ENCODE measurements at places on chromosomes 13 and 19.

DNA sequence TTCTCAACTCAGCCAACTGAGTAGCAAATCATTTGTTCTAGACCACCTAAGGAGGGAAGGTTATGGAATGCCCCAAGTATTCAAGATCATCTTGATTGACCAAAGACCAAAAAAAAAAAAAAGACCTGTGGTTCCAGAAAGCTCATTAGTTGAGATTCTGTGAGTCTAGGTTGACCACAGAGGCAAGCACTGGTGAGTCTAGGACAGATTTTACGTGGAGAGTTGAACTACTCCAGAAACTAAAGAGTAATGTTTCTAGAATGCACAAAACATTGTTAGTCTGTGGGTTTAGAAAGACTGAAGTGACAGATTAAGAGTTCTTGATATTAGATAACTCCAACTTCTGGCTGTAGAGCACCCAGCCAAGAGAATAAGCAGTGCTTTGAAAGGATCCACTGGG, 4.0 kb upstream of the CYTH2 start:
- no peak for DNase-seq

DNA sequence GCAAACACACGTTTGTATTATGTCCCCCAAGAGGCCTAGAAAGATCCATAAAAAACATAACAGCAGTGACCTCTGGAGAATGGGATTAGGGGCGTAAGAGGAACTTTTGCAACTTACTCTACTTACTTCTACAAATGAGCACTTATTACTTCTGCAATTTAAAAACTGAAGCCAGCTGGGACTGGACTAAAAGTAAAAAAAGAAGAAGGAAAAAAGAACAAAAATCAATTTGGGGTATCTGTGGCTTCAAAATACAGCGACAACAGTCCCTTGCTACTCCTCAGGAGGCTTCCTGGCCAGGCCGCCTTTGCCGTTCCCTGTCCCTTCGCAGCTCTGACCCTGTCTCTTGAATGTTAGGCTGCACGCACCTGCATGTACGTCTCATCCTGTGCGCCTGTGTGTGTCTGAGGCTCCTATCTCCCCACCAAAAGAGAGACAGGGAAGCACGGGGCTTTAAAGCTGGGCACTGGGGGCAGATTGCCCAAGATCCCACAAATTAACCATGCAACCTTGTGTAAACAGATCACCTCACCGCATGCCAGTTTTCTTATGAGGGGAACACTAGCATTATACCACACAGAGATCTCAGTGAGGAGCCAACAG, 12.1 kb upstream of the FKRP start:
- no peak for DNase-seq

DNA sequence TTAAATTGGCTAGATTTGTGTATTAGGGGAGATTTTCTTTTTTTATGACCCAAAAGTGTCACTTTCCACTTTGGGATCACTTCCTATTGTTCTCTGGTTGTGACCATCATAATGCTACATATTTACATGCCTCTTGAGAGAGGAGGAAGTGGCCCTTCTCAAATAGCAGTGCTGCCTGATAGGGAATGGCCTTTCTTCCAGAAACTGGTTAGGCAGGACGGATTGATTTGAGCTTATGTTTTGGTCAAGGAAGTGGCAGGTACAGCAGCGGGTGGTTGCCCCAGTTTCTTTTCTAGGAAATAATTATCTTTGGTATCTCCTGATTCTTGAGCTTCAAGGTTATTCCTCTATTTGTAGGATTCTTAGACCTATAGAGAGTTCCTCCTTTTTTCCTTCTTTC, 21.9 kb upstream of the WTIP start:
- no peak for DNase-seq

GRCh38 chr13:46296115-46296822, 84.5 kb downstream of the LRRC63 start:
- DNase-seq = peak; percentile 97

- peak; percentile 39 for DNase-seq
Measured at GRCh38 chr13:109275852-109276251, 510.5 kb downstream of the IRS2 start.

DNA sequence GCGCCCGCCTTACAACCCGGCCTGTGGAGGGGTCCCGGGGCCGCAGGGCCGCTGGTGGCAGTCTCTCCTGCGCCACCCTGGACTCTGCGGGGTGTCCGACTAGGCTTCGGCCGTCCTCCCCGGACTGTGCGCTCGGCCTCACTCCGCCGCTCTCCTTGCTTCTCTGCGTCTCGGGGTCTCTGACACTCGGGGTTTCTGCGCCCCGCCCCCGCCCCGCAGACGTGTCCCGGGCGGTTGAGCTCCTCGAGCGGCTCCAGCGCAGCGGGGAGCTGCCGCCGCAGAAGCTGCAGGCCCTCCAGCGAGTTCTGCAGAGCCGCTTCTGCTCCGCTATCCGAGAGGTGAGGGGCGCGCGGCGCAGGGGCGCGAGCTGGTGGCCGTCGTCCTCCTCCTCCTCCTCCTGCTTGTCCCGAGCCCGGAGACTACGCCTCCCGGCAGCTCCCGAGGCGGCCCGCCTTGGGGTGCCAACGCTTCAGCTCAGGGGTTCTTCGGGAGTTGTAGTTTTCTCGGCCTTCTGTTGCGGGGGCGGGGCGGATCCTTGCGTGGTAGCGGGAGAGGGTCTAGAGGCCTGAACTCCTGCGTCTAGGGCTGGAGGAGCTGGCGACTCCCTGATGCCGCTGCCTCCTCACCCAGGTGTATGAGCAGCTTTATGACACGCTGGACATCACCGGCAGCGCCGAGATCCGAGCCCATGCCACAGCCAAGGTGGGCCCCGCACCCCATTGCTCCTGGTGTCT, 627 bp downstream of the LIN7B start:
- DNase-seq = peak; percentile 51

DNA sequence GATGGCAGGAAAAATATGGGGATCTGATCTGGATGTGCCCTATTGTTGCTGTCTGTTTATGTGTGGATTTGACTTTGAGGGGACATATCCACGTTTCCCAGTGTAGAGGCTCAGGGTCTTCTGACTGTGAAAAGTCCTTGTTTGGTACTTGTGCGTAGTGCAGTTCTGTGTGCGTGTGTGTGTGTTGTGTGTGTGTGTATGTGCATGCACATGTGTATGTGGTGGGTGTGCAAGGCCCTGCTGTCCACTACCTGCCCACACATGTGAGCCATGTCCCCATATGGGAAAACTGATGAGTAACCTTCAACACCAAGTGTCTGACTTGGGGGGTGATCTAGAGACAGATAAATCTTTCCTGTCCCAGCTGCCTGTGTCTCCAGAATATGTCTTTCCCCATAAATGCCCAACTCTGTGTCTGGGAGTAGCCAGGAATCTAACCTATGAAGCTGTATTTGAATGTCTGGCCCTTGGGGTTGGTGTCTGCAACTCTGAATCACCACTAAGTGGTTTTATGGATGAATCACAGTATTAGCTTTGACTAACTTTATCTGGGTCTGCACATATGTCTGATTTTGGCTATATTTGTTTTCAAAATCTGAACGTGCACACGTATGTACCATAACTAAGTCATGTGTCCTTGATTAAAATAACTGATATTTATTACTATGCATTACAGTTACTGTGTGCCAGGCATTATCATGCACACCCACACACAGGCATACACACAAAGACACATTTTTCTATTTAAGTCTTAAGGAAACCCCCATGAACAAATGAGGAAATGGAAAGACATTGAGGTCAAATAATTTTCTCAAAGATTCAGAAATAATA, 17.4 kb downstream of the KLK2 start:
- DNase-seq = no peak

DNA sequence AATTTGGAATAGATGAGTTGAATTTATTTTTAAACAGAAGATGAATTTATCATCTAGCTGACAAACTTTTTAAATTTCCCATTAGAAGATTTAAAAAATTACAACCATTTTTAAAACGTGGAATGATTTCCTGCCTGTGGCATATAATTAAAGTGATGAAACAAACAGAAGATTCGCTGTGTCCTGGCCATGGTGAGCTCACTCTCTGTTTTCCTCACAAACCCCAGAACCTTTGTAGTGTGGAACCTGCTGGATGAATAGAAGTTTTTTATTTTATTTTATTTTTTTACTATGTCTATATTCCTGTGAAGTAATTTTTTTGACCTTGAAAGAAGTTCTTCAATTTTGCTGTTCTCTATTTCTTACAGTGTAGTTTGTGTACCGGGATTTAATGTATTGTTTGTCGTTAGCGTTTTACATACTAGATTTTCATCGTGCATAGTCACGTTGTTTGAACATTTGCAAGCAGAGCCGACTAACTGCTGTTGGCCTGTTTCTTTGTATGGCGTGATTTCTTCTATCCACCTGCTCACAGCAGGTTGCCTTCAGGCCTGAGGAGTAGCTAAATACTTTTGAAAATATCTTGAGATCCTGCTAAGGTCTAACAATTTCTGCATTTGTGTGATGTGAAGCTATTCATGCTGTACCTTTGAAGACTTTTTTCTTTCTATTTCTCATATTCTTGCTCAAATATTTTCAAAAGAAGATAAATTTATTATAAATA, 149.2 kb downstream of the GGACT start:
- no peak for DNase-seq

DNA sequence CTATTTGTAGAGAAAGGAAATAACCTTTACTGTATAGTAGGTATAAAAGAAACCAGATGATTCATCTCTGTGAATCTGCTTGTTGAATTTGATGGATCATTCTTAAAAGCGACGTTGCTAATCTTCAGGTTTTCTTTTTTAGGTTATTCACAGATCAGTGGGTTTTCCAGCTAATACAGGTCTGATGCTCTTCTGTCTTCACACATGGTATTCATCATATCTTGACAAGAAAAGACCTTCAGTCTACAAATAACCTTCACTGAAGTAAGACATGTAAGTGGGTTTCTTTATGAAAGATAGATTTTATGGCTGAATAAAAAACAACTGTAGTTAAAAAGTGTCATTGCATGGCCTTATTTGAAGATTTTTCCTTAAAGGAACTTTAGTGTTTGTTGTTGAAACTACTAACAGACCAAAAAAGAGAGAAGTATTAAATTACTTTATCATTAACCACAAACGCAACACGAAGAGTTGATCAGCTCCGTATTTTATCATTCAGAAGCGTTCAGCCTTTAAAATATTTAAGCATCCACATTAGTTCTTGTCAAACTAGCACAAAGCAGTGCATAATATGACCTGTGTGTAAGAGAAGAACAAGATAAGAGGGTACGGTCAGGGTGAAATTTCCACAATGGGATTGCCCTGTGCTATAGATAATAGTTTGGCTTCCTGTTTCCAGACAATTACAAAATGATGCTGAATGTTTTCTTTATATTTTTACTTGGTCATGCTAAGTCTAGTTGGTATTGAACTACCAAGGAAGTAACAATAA, 299.5 kb downstream of the MZT1 start:
- no peak for DNase-seq

DNA sequence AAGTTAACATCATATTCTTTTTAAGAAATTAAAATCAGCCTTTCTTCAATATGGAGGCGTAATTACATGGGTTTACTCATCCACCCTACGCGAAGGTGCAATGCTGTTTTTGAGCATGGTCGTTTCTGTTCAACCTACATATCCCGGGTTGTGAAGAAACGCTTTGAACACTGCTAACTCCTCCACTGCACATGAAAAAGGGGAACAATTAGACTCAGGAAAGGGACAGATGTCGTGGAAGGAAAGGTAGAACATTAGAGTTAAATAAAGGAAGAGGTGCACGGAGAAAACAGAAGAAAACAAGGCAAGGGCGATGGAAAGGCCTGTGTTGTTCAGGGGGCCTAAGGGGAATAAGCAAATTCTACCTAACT, 4.1 kb downstream of the ZIC5 start:
- DNase-seq = no peak

- DNase-seq = no peak
Measured at GRCh38 chr19:23056516-23056915, 53.5 kb upstream of the ZNF728 start.

GRCh38 chr13:103996733-103997132, 930.5 kb upstream of the SLC10A2 start:
- DNase-seq = no peak

GRCh38 chr13:46377554-46377953, 9.5 kb downstream of the RUBCNL start:
- no peak for DNase-seq

DNA sequence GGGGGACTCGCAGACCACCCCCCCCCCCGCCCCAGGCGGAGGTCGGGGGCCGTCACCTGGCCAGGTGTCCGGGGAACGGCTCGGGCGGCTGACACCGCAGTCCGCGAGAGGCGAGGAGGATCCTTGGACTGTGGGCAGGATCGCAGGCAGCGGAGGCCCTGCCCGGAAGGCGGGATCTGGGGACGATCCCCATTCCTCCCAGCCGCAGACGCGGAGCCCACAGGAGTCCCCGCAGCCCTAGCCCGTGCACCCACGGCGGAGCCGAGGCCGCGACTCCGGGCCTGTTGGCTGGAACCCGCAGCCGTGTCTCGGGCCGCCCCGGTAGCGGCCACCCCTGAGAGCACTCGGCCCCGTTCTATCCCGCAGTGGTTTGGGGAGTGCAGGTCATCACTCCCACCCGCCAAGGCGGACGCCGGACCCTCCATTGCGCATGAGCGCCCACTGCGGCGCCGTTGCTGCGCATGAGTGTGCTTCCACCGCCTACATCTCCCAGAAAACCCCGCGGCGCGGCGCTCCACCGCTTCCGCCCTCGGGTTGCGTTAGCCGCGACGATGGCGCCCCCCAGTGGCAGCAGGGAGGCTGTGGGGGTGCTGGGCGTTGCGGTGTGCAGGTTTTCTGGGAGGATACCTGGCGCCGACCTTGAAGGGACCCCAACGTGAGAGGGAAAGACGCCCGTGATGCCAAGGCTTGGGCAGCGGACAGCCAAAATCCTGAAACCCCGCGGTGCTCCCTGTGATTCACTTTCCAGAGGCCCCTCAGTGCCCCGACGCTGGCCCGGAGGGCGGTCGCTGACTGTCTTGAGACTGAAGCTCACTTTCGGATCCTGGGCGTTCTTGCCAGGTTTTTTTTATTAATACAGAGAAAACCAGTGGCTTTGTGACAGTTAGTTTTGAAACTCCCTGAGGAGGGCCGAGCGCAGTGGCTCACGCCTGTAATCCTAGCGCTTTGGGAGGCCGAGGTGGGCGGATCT, 4.4 kb upstream of the ZNF329 start:
- DNase-seq = peak; percentile 91

DNA sequence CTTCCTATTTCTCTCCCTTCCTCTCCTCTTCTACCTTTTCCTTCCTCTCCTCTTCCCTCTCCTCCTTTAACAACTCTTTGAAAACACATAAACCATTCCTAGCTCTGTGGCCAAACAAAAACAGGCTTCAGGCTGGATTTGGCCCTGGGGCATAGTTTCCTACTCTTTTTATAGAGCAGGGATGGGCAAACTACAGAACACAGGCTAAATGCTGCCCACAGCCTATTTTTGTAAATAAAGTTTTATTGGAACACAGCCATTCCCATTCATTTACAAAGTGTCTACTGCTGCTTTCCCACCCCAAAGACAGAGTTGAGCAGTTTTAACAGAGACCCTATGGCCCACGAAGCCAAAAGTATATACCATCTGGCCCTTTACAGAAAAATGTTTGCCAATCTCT, 35.4 kb downstream of the LHFPL6 start:
- no peak for DNase-seq

- peak; percentile 44 for DNase-seq
Measured at GRCh38 chr19:56119582-56119978, 1.5 kb downstream of the ZNF787 start.

GRCh38 chr13:26225896-26226617, 3.9 kb upstream of the RNF6 start:
- no peak for DNase-seq

- no peak for DNase-seq
Measured at GRCh38 chr19:41411968-41412265, 14.3 kb downstream of the BCKDHA start.

Measured in fibroblast of gingiva (primary cell).